ENCODE measurements at places on chromosomes 12 and 14.

DNA sequence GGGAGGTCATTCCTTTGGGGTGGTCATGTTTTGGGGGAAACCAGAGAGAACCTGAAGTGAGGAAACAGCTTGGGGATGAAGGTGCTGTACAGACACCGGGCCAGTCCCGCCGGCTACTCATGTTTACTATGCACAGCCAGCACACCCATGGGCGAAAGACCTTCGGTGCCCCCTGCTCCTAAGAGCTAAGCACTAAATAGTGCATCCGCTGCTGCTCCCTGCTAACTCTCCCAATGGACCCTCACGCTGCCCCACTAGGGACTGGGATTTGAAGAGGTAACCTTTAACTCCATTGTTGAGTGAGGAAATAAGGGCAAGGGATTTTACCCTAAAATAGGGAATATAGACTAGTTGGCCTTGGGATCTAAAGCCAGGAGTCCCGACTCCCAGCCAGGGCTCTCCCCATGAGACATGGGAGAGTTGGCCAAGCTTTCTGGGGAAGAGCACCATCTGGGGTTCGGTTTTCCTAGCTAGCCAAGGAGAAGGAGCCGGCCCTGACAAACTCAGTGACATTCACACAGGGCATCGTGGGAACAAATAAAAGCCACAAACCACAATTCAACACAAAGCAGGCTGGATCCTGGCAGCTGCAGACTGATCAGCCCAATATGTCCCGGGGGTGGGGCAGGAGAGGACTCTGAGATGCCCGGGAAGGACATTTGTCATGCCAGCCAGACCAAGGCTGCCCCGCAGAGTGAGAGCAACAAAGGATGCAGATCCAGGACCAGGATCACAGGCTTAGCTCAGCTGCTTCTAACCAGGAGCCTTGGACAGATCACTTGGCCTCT, 91.7 kb downstream of the SINHCAF start:
- DNase-seq, result no peak

DNA sequence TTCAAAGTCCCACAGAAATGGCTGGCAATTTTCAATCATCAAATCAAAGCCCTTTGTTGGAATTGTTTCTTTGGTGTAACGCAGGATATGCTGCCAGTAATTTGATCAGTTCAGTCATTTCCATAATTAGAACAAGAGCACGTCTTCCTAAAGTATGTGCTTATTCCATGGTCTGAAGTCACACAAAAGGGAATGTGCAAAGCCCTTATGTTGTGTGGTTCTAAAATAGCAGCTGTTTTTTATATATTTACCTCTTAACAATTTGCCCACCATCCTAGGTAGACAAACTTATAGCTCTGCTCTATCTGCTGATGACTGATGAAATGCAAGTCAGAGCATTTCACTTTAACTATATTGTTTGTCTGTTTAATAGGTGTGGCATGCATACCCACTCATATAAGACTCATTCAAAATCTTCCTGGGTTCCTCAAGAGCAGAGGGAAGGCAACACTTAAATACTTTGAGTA, 176.1 kb upstream of the SLC38A2 start:
- no peak for DNase-seq

- DNase-seq, result no peak
Observed at GRCh38 chr12:65756956-65757511, 67.2 kb upstream of the HMGA2 start.

DNA sequence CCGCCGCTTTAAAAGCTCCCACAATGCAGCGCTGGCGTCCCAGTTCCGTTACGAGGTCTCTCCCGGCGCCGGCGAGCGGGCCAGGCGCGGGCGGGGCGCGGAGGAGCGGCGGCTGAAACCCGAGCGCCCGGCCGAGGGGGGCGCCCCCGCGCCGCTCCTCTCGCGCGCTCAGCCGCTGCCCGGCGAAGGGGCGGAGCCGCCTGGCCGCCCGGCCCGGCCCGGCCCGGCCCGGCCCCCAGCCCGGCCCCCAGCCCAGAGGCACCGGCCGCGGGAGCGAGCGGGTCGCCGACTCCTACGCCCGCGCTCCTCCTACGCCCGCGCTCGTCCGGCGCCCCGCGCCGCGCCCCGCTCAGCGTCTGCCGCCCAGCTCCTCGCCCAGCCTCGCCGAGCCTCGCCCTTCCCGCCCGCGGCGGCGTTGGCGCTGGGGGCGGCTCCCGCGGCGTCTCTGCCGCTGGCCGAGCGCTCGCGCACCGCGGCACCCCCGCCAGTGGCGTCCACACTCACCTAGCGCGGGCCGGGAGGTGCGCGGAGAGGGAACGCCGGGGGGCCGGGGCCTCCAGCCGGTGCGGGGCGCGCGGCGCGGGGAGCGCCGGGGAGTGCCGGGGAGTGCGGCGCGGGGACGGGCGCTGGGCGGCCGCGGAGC, at the start of gene RASSF8:
Gene RASSF8 (plus strand): TSS at position 255 of the 643 bp plus-strand sequence. CDS start 96,662 bp downstream, outside the sequence.
- DNase-seq, result peak; percentile 87

DNA sequence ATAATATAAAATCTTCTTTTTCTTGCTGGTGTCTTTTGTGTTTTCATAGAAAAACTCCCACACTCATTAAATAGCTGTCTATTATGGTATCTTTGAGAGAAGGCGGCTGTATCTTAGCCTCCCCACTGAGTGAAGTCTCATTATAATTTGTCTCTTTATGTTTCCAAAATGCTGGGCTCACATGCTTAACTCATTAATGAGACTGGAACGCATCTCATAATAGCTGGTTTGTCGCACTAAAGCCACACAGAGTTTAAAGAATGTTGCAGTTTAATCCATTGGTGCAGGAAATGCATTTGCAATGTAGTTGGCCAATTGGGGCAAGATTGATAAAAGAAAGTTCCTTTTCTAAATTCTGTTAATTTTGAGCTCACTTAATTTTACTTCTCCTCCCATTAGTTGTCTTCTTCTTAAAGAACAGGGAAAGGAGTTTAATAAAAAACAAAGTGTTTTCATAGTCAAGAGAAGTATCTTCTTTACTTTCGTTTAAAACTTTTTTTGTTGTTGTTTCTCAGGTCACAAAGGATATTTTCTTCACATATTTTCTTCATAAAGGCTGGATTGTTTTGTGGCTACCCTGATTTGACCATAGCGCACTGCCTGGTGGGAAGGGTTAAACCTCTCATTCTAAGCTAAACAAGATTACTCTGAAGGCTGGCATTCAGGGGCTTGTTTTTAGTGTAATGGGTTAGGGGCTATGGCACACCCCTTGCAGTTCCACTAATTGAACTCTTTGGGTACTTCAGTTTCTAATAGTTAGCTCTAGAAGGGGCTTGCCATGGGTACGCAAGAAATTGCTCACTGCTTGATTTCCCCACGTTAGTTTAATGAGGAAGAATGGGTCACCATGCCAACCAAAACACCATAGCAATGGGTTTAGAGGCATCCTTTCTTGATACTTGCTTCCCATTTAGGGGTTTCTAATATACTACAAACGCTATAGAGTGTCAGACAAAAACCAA, 197.0 kb downstream of the TMTC2 start:
- DNase-seq, result no peak

DNA sequence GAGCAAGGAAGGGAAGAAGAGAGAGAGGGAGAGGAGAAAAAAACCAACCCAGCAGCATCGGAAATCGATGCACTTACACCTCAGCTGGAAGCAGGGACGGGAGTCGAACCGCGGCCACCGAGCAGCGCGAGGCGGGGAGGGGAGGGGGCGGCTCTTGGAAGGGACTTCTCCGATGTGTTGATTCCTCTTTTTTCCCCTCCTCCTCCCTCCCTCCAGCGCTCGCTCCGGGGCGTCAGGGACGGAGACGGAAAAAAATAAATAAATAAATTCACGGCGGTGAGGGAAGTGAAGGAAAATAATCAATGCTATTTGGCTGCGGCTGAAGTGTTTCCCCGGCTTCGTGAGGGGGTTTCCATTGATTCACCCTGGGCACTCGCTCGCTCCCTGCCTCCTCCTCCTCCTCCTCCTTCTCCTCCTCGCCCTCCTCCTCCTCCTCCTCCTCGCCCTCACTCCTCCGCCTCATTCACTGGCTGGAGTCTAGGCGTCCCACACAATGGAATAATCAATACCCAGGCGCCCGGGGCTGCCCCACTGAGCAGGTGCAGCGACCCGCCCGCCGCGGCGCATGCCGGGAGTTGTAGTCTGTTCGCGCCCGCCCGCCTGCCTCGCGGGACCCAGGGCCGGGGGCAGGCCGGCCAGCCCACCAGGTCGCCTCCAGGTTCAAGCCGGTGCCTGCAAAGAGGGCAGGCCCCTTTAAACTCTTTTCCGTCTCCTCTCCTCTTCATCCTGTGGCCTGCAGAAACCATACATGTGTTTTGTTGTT, at the start of gene ZFHX2:
Gene ZFHX2 (minus strand): TSS at position 500 of the 763 bp plus-strand sequence. CDS start 16,440 bp downstream, outside the sequence.
- DNase-seq, result peak; percentile 90

- no peak for DNase-seq
Observed at GRCh38 chr12:60119327-60119726, 523.5 kb downstream of the SLC16A7 start.

GRCh38 chr12:58881816-58882215, 38.5 kb downstream of the LRIG3 start:
- DNase-seq, result no peak

DNA sequence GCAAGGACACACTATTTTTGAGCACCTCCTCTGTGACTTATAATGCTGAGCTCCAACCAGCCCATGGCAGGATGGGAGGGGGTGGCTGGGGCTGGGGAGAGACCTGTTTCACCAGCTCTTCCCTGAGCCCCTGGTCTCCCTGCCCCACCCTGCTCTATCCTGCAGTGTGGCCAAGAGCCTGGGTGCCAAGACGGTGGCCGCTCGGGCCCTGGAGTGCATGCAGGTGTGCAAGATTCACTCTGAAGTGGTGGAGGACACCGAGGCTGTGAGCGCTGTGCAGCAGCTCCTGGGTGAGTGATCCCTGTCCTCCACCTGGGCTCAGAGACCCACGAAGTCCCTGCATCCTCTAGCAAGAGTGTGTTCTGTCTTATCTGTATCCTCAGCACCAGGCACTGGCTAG, 14.4 kb downstream of the SDSL start:
- DNase-seq, result no peak

GRCh38 chr12:138898-139534, 72.4 kb downstream of the IQSEC3 start:
- peak; percentile 62 for DNase-seq

GRCh38 chr14:49768301-49769121, 558 bp downstream of the KLHDC2 start:
- peak; percentile 76 for DNase-seq

DNA sequence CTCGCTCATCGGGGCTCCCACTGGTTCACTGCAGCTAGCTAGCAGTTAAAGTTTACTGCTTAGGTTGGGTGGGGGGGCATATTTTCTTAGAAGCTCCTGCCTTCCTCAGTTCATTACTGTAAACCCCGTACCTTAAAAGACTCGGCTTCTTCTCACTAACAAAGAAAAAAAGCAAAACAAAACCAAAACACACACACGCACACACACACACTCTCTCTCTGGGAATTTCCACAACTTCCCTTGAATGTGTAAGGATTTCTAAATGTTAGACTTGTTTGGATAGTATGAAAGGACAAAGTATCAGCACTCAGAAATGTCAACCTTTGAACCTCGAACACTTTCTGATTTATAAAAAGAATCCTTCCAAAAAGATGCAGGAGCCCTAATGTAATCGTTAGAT, 927 bp downstream of the PTHLH start:
- DNase-seq, result no peak

- peak; percentile 86 for DNase-seq
Observed at GRCh38 chr12:123064366-123064765, 83.9 kb downstream of the ARL6IP4 start.

DNA sequence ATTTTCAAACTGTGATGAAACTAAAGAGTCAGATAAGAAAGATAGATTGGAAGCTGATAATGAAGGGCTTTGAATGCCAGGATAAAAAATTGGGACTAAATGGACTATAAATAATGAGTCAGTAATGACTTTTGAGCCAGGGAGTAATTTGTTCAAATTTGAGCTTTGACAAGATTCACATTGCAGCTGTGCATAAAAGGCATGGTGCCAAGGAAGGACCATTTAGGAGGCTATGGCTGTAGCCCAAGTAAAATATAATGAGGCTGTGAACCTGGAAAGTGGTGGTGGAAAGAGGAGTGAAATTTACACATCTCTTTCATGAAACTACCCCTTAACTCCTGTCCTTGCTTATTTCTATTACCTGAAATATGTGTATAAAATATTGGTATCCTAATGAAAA, 218.5 kb downstream of the SLC6A15 start:
- no peak for DNase-seq

- no peak for DNase-seq
Observed at GRCh38 chr12:5648692-5649359, 216.9 kb downstream of the NTF3 start.

- no peak for DNase-seq
Observed at GRCh38 chr12:121116318-121117225, 16.1 kb upstream of the P2RX7 start.

- no peak for DNase-seq
Observed at GRCh38 chr14:97536421-97536820, 739.2 kb downstream of the VRK1 start.

DNA sequence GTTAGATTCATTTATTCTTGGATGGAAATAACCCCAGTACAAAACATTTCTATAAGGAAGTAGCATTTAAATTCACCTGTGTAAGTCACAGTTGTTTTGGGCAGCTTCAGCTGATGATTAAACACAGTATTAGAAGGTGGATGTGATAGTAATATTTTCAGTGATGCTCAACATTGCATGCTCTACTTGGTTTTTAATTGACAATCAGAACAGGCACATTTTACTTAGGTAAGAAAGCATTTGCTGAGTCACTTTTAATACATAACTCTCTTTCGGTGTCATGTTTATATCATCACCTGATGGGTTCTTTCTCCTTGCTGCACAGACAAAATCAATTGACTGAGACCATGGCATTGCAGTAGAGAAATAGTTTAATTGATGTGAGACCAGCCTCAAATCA, 80.7 kb downstream of the CMAS start:
- DNase-seq, result no peak

All from Right ventricle myocardium superior (tissue), 1 donor.